ENCODE measurements at places on chromosomes 11 and 22.
A peak's percentile ranks its signal among the peaks of the same experiment; 100 is the strongest.

DNA sequence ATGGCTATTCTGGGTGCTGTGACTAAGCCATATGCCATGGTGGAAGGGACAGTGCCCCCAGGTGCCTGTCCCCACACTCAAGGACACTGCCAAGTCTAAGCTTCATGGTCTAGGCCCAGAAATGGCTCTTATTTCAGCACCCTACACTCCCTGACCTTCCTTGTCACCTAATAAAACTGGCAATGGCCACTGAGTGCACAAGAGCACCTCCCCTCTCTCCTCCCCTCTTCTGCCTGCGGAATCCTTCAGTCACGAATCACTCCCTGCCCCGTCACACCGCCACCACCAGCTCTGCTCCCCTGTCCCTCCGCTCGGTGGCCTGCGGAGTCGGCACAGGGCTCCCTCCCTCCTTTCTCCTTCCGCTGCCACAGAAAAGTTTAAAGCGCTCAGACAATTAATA lies 19.0 kb upstream of the LMO1 start:
- no peak for DNase-seq

- peak; percentile 10 for DNase-seq
Measured at GRCh38 chr11:93143800-93144199, 54.0 kb downstream of the SLC36A4 start.

DNA sequence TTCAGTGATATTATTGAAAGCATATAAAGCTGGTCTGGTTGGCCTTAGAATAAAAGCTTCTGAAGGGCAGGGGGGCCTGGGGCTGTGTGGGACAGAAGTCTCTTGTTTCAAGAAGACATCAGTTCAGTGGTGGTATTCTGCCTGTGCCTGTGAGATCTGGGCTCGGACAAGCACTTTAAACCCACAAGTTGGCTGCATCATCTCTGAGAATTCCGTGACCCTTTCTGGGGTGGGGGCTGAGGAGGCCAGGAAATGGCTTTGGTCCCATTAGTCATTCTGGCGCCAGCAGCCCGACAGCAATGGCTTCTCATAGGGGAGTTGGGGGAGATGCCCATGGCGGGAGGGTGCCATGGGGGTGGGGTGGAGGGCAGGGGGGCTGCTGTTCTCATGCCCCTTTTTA lies 104.1 kb downstream of the PKNOX2 start:
- no peak for DNase-seq

- no peak for DNase-seq
Measured at GRCh38 chr11:19607656-19608360, 104.8 kb upstream of the NAV2 start.

DNA sequence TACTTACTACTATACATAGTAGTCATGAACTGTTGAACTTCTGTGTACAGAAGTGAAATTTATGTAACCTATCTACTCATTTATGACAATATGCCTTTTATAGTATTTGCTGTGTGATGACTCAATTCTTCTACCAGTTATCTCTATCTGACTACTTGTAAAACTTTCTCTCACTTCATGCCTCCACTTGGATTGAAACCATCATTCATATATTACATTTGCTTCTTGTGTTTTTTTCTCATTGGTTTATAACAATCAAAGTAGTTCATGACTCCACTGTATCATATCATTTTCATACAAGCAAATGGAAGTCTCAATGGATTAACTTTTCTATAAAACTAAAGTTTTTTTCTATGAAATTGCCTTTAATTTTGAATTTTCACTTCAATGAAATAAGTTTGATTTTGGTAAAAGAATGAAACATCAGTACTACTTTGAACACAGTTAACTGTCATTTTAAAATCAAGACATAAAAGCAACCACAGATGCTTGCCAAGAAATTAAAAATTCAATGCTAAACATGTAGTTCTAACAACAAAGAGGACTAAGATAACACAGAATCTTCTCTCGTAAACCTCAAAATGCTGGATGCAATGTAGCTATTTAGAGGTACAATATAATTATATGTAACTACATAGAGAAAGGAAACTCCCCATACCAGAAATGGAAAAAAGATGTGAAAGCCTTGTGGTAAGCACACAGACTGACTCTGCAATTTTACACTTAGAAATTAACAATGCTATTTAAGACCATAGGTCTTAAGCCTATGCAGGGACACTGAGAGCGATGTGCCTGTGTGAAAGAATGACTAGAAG lies 27.6 kb upstream of the EXPH5 start:
- peak; percentile 23 for DNase-seq

- no peak for DNase-seq
Measured at GRCh38 chr11:2264366-2265053, 5.9 kb downstream of the ASCL2 start.

GRCh38 chr22:49903322-49904039 lies 14.8 kb downstream of the ALG12 start:
- DNase-seq, result no peak

DNA sequence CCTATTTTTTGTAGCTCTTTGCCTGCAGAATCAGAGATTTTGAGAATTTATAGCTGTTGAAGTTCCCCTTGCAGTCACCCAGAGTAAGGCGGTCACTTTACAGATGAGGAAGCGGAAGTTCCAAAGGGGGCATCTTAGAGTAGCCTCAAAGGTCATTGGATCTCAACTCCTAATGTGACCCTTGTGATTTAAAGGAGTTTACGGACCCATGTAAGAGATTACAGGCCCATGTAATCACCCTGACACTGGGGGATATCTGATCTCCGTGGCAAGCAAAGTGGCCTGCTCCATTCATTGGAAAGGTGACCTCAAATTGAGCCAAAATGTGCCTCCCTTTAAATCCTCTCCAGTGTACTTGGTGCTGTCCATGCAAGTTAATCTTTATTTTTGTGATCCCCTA lies 15.7 kb downstream of the P2RX3 start:
- DNase-seq, result no peak
